ENCODE measurements at places on chromosomes 5 and 9.

DNA sequence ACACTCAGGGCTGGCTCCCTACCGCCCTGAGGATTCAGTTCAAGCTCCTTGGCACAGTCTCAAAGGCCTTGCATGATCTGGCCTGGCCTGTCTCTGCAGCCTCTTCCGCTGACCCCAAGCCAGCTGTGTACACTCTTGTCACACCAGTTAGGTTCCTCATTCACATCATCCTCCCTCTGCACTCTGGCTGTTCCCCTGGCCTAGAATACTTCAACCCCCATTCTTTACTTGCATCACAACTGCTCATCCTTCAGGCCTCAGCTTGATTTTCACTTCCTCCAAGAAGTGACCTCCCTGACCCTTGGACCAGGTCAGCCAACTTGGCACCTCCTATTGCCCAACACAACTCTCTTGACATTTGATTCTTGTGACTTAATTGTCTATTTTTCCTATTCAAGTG lies 18.9 kb upstream of the PFDN1 start:
- DNase-seq = peak; percentile 32

DNA sequence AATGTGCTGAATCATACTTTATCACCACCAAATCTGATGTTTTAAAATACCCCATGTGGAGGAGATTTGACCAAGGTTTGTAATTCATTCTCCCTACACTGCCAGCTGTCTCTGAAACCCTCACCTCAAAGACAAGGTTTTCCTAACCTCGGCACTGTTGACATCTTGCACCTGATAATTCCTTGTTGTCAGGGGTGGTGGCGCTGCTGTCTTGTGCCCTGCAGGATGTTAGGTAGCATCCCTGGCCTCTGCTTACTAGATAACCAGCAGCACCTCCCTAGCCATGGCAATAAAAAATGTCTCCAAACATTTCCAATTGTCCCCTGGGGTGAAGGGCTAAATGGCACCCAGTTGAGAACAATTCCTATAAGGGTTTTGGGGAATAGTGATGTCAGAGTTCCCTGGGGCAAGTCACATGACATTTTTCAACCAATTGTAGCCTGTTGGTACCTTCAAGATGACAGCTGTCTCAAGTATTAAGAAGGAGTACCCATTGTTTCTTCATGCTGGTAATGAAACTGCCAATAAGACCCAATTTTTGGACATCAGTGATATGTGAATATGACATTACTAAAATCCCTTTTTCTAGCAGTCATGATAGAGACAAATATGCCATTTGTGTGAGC lies 160.6 kb upstream of the PLCXD3 start:
- no peak for DNase-seq

- DNase-seq = peak; percentile 40
These were observed 410.9 kb upstream of the TRPC7 start for GRCh38 chr5:136776022-136776927.

- peak; percentile 63 for DNase-seq
These were observed 56.5 kb upstream of the TESK1 start for GRCh38 chr9:35548571-35548970.

DNA sequence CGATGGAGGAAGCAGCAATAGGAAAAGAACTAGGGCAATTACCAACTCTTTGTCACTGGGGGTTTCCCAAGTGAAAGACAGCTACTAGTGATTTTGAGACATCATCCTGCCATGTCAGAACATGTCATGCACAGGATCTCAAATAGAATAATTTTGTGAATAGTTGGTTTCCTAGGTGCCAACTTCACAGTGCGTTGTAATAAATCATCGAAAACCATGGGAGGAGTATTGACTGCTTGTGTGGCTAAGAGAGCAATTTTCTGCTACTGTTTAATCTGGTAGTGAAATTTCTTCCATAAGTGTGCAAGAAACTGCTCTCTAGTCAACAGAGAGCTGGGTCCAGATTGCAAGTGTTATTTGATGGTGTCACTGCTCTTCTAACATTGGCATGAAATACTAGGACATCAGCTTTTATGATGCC lies 168.6 kb downstream of the NNT start:
- no peak for DNase-seq

DNA sequence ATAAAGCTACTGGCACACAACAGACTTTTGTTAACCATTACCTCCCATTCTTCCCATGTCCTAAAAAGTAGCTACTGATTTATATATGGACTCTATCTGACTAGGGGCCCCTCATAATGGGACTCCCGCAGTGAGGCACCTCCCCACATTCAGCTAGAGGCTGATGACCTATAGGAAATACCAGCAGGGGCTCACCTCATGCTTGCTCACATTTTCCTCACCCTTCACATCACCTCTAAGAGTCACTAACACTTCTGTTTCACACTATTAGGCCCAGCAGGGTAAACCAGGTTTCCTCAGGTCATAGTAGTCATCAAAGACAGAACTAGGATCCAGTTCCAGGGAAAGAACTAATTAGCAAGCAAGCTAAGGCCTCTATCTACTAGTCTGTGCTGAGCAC lies 60.7 kb downstream of the PRELID2 start:
- DNase-seq = no peak

DNA sequence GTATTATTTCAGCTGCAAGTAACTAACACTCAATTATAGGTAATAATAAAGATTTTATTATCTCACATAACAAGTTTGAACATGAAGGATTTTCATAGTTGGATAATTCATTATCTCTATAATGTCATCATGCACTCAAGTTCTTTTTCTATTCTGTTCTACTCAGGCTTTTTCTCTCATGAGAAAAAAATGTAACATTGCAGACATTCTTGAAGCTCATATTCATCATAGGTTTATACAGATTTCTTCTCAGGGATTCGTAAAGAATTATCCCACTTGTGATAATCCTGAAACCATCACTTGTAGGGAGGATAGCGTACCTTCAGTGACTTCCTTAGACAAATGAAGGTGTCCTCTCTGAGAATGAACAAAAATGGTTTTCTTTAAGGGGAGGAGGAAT lies 150.3 kb downstream of the XRCC4 start:
- no peak for DNase-seq

- DNase-seq = no peak
These were observed 367.3 kb downstream of the TUSC1 start for GRCh38 chr9:25310961-25311360.

- DNase-seq = no peak
These were observed 1864.1 kb downstream of the EFNA5 start for GRCh38 chr5:105806596-105806995.

- no peak for DNase-seq
These were observed 28.4 kb downstream of the SV2C start for GRCh38 chr5:76111477-76112174.

- no peak for DNase-seq
These were observed 93.9 kb downstream of the LHFPL2 start for GRCh38 chr5:78554670-78555069.

DNA sequence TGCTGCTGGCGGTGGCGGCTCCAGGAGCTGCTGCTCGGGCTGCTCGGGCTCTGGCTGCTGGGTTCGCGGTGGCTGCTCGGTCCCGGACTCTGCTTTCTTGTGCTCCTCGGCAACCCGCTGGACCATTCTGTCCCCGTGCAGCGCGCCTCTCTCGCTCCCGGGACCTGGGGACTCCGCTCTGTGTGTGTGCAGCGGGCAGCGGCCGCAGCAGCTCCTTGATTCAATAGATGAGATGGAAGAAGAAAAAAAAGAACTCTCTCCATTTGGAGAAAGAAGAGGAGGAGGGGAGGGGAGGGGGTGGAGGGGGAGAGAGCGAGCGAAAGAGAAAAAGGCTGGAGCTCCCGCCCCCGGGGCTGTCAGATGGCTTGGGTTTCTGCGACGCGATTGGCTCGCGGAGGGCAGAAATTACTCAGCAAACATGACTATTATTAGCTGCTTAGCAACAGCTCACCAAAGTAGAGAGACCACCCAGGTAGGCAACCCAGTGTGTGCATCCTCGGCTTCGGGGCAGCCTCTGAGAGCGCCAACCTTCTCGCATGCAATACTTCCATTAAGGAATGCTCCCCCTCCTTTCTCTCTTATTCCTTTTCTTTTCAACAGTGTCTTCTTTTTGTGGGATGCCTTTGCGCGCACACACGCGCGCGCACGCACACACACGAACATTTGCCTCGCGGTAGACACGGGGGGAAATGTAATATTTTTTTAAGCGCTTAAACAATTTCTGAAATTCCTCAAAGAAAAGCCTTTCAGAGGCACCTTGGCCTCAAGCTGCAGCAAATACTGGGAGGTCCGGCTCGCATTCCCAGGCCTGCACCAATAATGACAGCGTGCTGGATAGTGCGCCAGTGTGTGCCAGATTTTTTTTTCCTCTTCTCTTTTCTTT lies 7.6 kb downstream of the PTCH1 start:
- DNase-seq = peak; percentile 93

DNA sequence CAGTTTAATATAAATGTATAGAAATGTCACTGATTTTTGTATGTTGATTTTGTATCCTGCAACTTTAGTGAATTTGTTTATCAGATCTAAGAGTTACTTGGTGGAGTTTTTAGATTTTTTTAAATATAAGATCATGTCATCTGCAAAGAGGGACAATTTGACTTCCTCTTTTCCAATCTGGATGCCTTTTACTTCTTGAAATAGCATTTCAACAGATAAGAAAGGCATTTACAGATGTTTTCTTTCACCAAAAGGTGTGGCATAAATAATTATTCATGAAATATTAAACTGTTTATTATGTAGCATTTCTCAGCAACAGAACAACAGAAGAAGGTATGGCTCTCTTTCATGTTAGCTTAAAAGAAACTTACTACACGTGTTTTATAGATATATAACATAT lies 34.9 kb upstream of the NIPBL start:
- DNase-seq = no peak

DNA sequence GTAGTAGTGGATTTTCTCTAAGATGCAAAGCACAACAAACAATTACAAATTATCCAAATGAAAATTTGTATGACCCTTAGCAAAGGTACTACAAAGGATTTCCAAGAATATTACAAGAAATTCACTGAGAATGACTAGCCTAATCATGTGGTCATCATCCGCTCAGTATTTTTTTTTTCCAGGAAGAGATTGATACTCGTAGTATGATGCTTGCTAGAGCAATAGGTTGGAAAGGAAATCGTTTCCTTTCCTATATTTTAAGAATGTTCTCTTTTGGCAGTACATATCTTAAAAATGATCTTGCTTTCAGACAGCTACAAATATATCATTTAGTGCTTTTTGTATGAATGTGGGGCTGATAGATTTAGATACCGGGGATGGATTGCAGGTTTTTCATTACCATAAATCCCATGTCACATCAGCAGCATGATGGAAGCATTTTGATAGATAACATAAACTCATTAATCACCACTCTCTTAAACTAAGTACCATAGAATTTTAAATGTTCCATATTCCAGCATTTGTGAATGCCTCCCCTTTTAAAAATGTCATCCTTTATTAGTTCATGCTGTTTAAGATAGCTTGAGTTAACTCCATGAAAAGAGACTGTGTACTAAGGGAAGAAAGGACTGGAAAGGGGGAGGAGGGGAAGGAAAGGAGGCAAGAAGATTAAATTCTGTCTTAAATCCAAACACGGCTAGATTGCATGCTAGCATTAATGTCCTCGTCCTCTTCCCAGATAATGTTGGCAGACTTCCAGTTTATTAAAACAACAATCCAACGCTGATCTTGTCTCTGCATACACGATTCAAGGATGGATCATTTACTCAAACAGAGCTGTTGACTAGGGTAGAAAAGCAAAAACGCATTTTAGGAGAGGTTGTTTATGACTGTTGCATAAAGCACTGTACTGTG lies 311.7 kb upstream of the ZNF608 start:
- DNase-seq = peak; percentile 70

- no peak for DNase-seq
These were observed 94.4 kb upstream of the ITGA1 start for GRCh38 chr5:52693280-52693679.

- no peak for DNase-seq
These were observed 98.4 kb downstream of the FBXO38 start for GRCh38 chr5:148482196-148482595.

DNA sequence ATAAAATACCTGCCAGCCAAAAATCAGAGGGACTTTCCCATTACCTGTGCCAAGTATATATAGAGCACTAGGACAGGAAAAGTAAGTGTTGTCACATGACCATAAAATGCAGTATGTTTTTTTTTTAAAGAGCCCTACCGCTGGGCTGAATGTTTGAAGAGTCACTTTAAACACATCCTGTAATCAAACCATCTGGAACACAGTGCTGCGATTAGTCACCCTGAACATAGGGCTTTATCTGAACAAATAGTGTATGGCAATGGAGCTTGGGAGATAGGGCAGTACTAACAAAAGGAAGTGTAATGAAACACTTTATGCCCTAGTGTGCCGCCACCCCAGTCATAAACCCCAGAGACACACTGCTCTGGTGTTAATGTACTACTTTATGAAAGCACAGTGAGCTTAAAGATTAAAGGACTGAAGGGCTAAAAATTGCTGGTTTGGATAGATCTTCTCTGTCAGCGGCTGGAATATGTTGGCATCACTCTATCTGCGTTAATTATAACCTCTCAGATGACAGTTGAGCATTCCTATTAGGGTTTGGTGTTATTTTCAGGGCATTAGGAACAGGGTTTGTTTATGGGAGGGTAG lies 90.4 kb downstream of the ZNF608 start:
- peak; percentile 94 for DNase-seq

- no peak for DNase-seq
These were observed 109.5 kb downstream of the TENT4A start for GRCh38 chr5:6822556-6823343.

DNA sequence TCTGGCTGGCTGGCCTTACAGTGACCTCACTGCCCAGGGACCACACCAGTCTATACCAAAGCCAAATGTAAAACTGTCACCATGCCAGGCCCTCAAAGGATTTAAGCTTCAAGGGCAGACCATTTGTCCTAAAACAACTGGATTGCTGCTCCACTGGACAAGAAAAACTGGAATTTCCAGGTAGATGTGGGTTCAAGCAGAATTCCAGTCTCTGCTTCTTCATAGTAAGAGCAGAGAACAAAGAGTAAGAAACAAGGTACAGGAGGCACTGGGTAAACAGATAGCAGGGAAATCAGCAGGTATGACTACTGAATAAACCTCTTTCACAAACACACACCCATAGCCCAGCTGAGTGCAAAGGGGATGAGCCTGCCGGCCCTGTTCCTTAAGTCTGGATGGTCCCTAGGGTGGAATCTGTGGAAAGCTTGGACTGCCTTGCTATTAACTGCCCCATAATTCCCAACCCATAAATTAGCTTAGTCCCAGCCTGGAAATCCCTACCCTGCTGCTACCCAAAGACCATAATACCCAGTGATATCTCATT lies 5.5 kb downstream of the B4GALT1 start:
- no peak for DNase-seq

DNA sequence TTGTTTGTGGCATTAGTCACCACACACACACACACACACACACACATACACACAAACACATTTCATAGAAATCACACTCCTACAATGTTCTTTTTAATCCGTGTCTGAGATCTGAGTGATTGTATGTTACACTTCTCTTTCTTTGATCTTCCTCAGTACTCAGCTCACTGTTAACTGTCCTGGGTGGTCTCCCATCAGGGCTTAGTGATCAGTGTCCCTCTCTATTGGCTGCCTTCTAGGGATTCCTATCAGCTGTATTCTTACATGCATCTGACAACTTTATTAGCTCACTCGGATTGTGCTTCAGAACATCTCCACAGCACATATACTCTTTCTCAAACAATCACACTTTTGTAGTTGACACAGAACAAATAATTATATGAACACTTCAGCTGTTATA lies 170.2 kb upstream of the POU5F2 start:
- no peak for DNase-seq

GRCh38 chr9:129570450-129571297 lies 50.2 kb downstream of the C9orf50 start:
- DNase-seq = peak; percentile 90

- DNase-seq = no peak
These were observed 265.1 kb downstream of the PSAT1 start for GRCh38 chr9:78562021-78562420.

Measured in foreskin fibroblast (primary cell).